Fibroblast of the aortic adventitia (primary cell): ENCODE measurements at places on chromosomes 6 and 20. TPM values are rescaled to one million over a fixed set of nuclear protein-coding genes. Genes with fewer than 3 reads are reported as not detected.

Gene LAMA4
- total RNA-seq, result 306 and 904 TPM in 2 replicates

Gene CPNE5
- total RNA-seq, result 0.16 and 0.18 TPM in 2 replicates

Gene NKX2-4
- total RNA-seq, result not detected in 2 replicates

Gene DEFB132
- total RNA-seq, result not detected in 2 replicates

Gene PKIB
- total RNA-seq, result 0.57 and 3.1 TPM in 2 replicates

Gene SLC17A2
- total RNA-seq, result 0.09 TPM in 1 of 2 replicates, not detected in the other

Gene OR2H2
- not detected in 2 replicates for total RNA-seq

Gene BNIP5
- total RNA-seq, result not detected in 2 replicates

Gene EFHC1
- 30.3 and 44.2 TPM in 2 replicates for total RNA-seq

Gene WFDC5
- not detected in 2 replicates for total RNA-seq

Gene MEP1A
- not detected in 2 replicates for total RNA-seq

Gene TMEM217
- total RNA-seq, result 0.09 TPM in 1 of 2 replicates, not detected in the other

Gene RREB1
- 17.6 and 23.8 TPM in 2 replicates for total RNA-seq
